ENCODE measurements at places on chromosomes 16 and 17.

DNA sequence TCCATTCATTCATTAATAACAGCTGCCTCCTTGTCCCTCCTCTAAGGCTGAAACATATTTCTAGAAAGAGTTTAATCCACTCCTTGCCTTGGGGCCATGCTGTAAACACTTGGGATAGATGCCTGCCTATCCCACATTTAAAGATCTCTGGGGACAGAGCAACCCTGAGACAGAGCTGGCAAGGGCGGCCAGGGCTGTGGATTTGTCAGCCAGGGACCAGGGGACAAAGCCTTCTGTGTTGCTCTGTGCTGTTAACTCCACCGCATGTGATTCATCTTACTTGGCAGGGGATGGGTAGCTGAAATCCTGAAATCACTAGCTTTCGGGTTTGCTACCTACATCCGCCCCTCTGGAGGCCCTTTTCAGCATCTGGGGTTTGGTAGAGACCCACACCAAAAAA is 392.9 kb downstream of the SLC39A11 start:
- no peak for DNase-seq

GRCh38 chr17:30352240-30352814 is 18.5 kb upstream of the TMIGD1 start:
- DNase-seq = no peak

GRCh38 chr17:80694085-80694991 is 149.7 kb downstream of the RPTOR start:
- no peak for DNase-seq

GRCh38 chr17:75412455-75413317 is 7.2 kb upstream of the GRB2 start:
- DNase-seq = no peak

GRCh38 chr17:60139438-60140285 is 10.1 kb upstream of the CA4 start:
- no peak for DNase-seq

DNA sequence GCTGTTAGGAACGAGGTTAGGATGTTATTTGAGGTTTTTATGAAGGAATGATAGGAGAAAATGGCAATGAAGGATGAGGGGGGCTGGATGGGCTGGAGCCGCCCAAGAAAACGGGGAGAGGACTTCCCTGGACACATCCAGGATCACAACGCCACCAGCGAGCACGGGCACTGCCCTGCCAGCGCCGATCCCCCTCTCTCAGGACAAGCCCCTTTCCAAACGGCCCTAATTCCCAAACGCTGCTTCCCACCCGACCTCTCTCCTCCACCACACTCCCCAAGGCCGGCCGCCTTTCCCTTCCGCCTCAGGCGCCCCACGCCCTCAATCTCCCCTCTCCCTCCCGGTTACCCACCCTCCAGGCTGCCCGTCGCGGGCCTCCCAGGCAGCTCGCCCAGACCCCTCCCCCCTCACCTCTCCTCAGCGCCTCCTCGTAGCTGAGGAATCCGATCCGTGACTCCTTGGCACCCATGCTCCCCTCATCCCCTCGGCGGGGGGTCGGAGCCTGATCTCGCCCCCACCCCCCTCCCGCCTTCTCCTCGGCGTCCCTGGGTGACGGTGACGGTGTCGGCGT is 377 bp downstream of the USP32 start:
- DNase-seq = peak; percentile 40

DNA sequence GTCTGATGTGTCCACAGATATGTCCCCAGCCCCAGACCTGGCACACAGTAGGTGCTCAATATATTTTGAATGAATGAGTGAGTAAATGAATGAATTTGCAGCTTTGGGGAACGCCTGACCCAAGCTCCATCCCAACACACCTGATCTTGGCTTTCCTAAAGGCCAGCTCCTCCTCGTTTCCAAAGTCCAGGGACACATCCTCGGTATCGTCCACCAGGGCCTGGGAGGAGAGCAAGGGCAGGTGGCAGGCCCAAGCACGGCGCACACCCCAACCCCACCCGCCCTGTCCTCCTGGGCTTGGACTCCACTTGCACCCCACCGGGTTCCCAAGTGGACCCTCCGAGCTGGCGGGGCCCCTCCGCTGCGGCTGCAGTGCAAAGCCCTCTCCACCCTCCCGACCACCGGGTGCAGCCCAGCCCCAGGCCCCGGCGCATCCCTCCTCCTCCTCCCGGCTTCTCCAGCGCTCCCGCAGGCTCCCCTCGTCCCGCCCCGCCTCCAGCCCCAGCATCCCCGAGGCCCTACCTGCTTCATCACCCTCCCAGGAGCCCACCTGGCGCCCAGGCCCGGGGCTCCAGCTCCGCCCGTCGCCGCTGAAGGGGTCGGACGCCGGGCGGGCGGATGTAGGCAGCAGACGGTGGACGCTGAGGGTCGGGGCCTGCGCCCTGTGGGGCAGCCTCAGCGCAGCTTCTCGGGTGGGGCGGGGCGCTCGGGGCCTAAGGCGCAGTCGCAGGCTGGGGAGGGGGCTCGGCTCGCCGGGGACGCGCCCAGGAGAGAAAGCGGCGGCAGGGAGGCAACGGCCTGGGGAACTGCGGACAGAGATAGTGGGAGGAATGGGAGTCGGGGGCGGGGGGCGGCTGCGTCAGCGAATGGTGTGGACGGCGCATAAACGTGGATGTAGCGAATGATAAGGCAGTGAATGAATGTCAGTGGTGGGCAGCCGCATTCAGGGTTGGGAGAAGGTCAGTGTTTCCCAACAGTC is at the start of gene TVP23A:
Gene TVP23A (minus strand): TSS at position 832 of the 979 bp plus-strand sequence. CDS start 301 bp downstream, at position 531.
- no peak for DNase-seq

- DNase-seq = no peak
These were observed 72.9 kb upstream of the CLEC3A start for GRCh38 chr16:77949445-77949844.

GRCh38 chr16:15829460-15829859 is 27.4 kb downstream of the MYH11 start:
- no peak for DNase-seq

DNA sequence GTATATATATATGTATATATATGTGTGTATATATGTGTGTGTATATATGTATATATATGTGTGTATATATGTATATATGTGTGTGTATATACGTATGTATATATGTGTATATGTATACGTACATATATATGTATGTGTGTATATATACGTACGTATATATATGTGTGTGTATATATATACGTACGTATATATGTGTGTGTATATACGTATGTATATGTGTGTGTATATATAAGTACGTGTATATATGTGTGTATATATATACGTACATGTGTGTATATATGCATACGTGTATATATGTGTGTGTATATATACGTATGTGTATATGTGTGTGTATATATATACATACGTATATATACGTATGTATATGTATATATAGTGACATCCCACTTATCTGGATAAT is 154.4 kb downstream of the CDRT15L2 start:
- DNase-seq = no peak

GRCh38 chr16:48597563-48598387 is 12.2 kb downstream of the N4BP1 start:
- DNase-seq = no peak

- peak; percentile 22 for DNase-seq
These were observed at the start of gene CCDC40 for GRCh38 chr17:80035937-80036714. CCDC40 (plus strand) TSS chr17:80036642; CDS start chr17:80036663, 21 bp downstream.

GRCh38 chr16:81635063-81635937 is 143.8 kb upstream of the PLCG2 start:
- no peak for DNase-seq

DNA sequence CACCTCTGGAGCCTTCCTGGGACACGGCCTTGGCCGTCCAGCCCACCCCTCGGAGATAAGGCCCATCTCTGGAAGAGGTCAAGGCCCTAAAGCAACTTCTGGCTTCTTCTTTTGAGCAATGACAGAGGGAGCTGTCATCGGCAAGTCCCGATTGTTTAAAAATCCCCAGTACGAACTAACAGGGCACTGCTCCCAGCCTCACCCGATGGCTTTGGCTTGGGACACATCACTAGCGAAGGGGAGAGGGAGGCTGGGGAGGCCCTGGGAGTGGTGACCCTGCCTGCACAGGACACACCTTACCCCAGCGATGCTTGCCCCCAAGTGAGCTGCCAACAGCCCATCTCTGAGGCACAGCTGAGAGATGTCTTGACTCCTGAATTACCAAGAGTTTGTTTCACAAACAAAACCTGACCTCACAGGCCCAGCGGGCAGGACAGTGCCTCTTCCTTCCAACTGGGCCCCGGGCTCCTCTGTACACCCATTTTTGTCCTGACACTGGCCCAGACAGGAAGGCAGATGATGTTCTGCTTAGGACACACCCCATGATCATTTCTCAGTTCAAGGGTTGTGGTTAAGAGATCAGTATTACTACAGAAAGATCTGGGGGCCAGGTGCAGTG is 4.8 kb downstream of the SYNGR2 start:
- DNase-seq = no peak

GRCh38 chr16:73371584-73372319 is 323.8 kb upstream of the ZFHX3 start:
- DNase-seq = no peak

GRCh38 chr16:3023415-3023668 is 400 bp downstream of the HCFC1R1 start:
- DNase-seq = peak; percentile 81

DNA sequence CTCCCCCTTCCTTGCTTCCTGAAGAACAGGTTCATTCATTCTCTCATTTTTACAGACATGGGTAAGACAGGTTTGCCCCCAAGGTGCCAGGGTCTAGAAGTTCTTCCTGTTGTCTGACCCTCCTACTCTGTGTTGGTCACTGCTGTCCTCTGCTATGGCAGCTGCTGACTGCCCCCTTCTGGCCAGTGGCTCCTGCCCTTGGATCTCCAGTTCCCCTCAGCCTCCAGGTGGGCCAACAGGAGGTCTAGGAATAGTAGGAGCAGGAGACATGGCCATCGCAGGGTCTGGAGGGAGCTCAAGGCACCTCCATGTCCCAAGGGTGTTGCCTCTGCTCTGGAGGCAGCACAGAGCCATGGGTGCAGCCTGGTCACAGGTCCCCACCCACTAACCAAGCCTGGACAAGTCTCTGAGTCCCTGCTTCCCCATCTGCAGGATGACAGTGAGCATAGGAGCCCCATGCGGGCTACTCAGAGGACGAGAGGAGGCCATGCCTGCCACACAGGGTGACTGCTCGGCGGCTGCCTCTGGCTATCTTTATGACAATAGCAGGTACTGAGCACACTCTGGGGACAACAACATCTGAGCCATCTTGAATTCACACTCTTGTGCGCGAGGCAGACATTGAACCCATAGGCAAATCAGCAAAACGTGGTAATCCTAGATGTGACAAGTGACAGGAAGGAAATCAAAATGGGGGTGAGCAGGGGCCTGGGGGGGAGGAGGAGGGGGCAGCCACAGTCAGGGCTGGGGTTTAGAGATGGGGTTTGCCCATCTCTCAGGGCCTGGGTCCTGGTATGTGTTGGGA is 27.0 kb upstream of the NXPH3 start:
- DNase-seq = no peak

DNA sequence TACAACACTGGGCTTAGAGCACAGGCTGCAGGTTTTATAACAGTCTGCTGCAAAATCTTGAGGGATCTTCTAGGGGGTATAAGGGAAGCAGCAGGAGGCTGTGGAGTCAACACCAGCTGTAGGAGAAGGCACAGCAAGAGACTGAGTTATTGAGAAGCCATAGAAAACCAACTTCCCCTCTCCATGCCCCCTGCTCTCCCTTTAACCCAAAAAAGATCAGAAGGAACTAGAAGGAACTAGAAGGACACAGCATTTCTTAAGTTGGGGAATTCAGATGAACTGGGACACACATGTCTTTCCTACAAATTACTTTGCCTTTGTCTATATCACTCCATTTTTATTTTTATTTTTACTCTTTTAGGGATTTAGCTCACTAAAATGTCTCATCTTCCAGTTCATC is 6.2 kb upstream of the CCL18 start:
- no peak for DNase-seq

GRCh38 chr16:84194470-84195200 is 3.7 kb downstream of the ADAD2 start:
- no peak for DNase-seq

GRCh38 chr17:80868022-80868609 is 123.5 kb upstream of the CHMP6 start:
- no peak for DNase-seq

- no peak for DNase-seq
These were observed 231.2 kb downstream of the MSI2 start for GRCh38 chr17:57487573-57487972.

GRCh38 chr17:43142153-43142552 is 17.0 kb upstream of the BRCA1 start:
- no peak for DNase-seq

GRCh38 chr16:85127379-85127723 is 15.1 kb upstream of the CIBAR2 start:
- DNase-seq = no peak

GRCh38 chr17:83192161-83192788 is 112.9 kb downstream of the METRNL start:
- no peak for DNase-seq

GRCh38 chr16:55297062-55297909 is 26.7 kb upstream of the IRX6 start:
- peak; percentile 1 for DNase-seq

- DNase-seq = no peak
These were observed 7.3 kb downstream of the CSF3 start for GRCh38 chr17:40022497-40022896.

DNA sequence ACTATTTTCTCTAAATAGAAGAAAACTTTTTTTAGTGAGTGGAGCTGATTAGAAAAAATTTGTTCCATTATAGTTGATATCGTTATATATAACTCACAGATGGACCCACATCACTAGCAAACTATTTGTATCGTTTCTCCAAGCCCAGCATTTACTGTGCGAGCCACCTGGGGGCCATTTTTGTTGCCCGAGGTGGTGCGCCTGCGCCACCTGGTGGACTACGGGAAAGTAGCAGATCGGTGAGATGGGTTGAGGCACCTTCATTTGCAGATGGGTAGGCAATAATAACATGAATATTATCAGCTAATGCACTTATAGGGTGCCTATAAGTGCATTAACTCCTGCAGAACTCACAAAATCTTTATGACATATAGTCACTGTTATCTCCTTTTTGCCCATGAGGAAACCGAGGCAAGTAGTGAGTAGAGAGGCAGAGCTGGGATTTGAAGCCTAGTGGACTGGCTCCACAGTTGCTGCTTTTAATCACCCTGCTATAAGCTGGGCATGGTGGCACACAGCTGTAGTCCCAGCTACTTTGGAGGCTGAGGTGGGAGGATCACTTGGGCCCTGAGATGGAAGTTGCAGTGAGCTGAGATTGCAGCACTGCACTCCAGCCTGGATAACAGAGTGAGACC is 23.2 kb upstream of the NTN1 start:
- no peak for DNase-seq

DNA sequence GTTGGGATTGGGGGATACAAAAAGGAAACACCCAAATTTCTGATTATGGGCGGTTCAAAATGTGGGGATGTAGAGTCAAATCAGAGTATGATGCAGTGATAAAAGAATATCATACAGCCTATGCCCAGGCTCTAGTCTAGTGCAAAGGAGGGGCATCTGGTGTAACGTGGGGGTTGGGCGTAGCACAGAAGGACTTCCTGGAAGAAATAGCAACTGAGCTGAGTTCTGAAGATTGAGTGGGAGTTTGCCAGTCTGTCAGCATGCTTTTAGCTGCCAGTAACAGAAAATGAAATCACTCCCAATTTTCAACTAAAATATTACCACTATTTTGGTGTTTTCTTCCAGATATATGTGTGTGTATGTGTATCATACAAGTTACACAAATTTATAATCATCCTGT is 196.9 kb downstream of the SPECC1 start:
- DNase-seq = no peak

Measured in HS-27A (cell line).